ENCODE measurements at places on chromosomes 5 and 9. TPM values are rescaled to one million over a fixed set of nuclear protein-coding genes. Genes with fewer than 3 reads are reported as not detected.

Gene KIF4B
- total RNA-seq: 0.63 TPM

Gene SPATA31A3
- not detected for total RNA-seq

Gene SREK1
- total RNA-seq: 187 TPM

Gene BARHL1
- not detected for total RNA-seq

Gene PALM2AKAP2
- 4.4 TPM for total RNA-seq

Gene PRLR
- total RNA-seq: 3.8 TPM

Gene SEMA5A
- total RNA-seq: 13.1 TPM

Gene NIPAL4
- total RNA-seq: not detected

Gene GPX3
- total RNA-seq: 17.5 TPM

Gene HRH2
- total RNA-seq: 8.8 TPM

Gene RANBP17
- 95.5 TPM for total RNA-seq

Gene C5orf34
- 5.0 TPM for total RNA-seq

Gene MGAT4B
- total RNA-seq: 81.1 TPM

Gene TXNDC8
- total RNA-seq: not detected

Gene PCDHGA10
- total RNA-seq: 36.3 TPM

Gene GLDC
- total RNA-seq: 20.7 TPM

Gene ROR2
- total RNA-seq: 0.94 TPM

Gene SLC34A1
- not detected for total RNA-seq

Gene STXBP1
- 165 TPM for total RNA-seq

Gene NIM1K
- total RNA-seq: 8.5 TPM

Gene SRP19
- total RNA-seq: 59.5 TPM

Gene GBGT1
- total RNA-seq: 6.9 TPM

Gene BTNL3
- total RNA-seq: not detected

Gene ANKRD55
- total RNA-seq: 0.63 TPM

Gene TLR4
- total RNA-seq: 4.1 TPM

Gene ITGA2
- 5.9 TPM for total RNA-seq

Gene DOLPP1
- total RNA-seq: 9.7 TPM

Gene ARHGEF37
- total RNA-seq: 1.3 TPM

Gene MRPL50
- total RNA-seq: 36.3 TPM

Gene CDKN2B
- total RNA-seq: 0.31 TPM

Gene NNT
- total RNA-seq: 177 TPM

Gene MAMDC2
- total RNA-seq: 2.5 TPM

Gene PLK2
- 546 TPM for total RNA-seq

Gene TMEM171
- 0.94 TPM for total RNA-seq

Gene PCDHGA6
- 29.1 TPM for total RNA-seq

Gene SLC4A9
- not detected for total RNA-seq

Gene PELO
- total RNA-seq: 22.5 TPM

Gene C5orf58
- not detected for total RNA-seq

Gene IFNA21
- total RNA-seq: not detected

Gene DND1
- total RNA-seq: 1.3 TPM

Gene GABRP
- total RNA-seq: not detected
